ENCODE measurements at places on chromosomes 4 and X.

- DNase-seq = no peak
- no peak overlapping the region for H3K27ac ChIP-seq
- no peak overlapping the region for H3K4me3 ChIP-seq
- no peaks in the 10 kb centered on the region for H3K27me3 ChIP-seq
- H3K36me3 ChIP-seq = no peaks in the 10 kb centered on the region
Measured at GRCh38 chrX:72644946-72645345, 69.2 kb downstream of the PHKA1 start.

GRCh38 chrX:149830192-149830873, 48.6 kb downstream of the MAGEA9 start:
- no peaks in the 10 kb centered on the region for H3K4me1 ChIP-seq
- H3K36me3 ChIP-seq = no peaks in the 10 kb centered on the region
- DNase-seq = no peak
- peaks cover 4% of the 10 kb centered on the region for H3K27me3 ChIP-seq
- H3K4me3 ChIP-seq = no peak overlapping the region

DNA sequence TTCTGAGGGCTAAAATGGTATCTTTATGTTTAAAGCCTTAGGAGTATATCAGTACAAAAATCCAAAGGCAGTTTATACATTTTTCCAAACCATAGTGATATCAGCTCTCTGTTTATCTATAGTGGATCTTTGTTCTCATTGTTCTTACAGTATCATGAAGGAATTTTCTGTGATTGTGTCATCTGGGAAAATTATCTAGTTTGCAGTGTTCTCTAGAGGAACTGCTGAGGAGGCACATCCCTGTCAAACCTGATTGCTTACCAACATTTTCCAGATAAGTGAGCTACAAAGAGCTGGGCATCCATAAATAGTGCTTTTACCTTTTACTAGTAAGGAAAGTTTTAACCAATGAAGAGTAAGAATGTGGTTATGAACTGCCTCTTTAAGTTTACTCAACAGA, 44.9 kb upstream of the SLC25A31 start:
- H3K4me1 ChIP-seq = peaks cover 21% of the 10 kb centered on the region
- H3K27ac ChIP-seq = no peak overlapping the region
- peaks cover 7% of the 10 kb centered on the region for H3K36me3 ChIP-seq
- no peak overlapping the region for H3K4me3 ChIP-seq

- no peak overlapping the region for H3K4me3 ChIP-seq
- H3K27me3 ChIP-seq = no peaks in the 10 kb centered on the region
- no peak for DNase-seq
- H3K36me3 ChIP-seq = no peaks in the 10 kb centered on the region
- no peaks in the 10 kb centered on the region for H3K4me1 ChIP-seq
- no peak overlapping the region for H3K27ac ChIP-seq
Measured at GRCh38 chrX:72316408-72317110, 10.8 kb upstream of the CITED1 start.

DNA sequence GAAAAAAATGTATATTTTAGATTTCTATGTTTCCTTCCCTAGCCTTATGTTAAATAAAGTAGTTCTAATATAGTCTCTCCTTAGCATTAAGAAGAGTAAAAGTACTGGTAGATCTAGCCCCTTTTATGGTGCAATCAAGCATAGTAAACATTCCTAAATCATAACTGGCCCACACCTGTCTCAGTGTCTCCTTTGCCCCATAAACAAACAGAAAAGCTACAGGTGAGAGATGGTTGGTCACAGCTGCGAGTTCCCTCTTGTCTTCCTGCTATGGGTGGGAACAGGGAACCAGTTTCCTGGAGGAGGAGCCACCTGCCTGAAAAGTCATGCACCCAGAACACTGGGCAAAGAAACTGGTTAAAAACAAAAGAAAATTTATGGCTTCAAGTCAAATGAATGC, 16.6 kb downstream of the SOWAHB start:
- H3K4me1 ChIP-seq = peaks cover 24% of the 10 kb centered on the region
- peak overlapping the region; percentile 34 for H3K27ac ChIP-seq
- H3K36me3 ChIP-seq = no peaks in the 10 kb centered on the region
- DNase-seq = peak; percentile 84

DNA sequence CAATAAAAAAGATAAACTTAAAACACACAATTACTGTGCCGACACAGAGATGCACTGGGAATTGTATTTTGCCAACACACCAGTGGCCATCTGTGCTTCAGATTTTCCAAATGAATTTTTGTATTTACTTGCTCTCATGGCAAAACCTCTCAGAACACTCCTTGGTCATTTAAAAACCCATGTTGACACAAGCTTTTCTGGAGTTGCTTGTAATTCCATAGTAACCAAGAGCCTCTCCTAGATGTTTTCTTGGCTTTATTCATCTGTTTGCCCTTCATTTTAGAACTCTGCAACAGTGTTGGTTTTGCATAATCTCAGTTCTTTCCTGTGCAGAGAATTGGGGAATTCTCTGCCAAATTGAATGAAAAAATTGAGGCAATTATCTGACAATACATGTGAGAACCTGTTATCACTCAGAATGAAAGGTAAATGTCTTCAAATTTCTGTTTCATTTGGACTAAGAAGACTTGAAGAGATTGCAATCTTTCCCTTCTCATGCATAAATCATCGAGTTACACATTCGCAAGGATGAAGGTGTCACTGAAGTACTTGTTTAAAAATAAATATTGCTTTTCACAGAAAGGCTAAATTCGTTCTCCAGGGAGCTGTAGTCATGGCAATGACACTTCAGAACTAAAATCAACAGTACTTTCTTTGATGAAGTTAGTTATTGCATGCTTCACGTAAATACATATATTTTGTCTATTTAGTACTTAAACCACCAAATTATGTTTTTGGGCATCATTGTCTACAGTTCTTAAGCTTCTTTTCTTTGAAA, 301.8 kb upstream of the CTSO start:
- H3K27me3 ChIP-seq = no peaks in the 10 kb centered on the region
- DNase-seq = no peak

- peaks cover 10% of the 10 kb centered on the region for H3K4me1 ChIP-seq
- no peak overlapping the region for H3K4me3 ChIP-seq
- H3K36me3 ChIP-seq = no peaks in the 10 kb centered on the region
- no peak for DNase-seq
Measured at GRCh38 chr4:112288455-112288854, 2.8 kb upstream of the TIFA start.

DNA sequence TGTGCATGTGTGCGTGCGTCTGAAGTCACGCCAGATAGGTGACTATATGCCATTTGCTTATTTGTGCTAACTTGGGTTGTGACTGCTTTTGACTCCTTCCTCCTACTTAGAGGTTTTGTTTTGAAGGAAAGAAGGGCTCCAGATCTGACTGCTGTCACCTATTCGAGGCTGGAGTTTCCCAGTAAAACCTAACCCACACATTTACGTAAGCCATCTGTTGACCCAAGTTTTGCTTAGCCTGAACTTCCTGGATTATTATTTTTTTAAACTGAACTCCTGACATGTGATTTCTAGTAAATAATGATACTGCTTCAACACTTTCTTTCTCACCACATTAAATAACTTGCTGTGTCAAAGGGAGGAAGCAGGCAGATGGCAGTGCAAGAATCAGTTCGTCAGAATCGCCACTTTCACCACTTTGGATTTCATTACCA, 41.5 kb downstream of the DTHD1 start:
- H3K36me3 ChIP-seq = no peaks in the 10 kb centered on the region

DNA sequence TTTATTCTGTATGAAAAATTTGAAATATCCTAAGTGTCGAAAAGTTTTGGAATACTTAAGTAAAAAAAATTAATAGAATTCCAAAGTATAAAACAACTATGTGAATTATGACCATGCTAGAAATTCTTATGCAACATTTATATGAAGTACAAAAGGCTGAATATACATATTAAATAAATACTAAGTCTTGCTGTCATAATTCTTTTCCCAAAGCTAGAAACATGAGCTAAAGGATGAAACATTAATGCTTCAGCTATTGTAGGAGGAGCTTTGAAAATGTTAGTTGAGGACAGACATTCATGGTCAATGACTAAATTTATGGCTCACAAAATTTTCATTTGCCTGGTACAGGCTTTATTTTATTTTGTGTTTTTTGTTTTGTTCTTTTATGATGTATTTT, 207.3 kb downstream of the GABRB1 start:
- no peaks in the 10 kb centered on the region for H3K36me3 ChIP-seq
- H3K27ac ChIP-seq = no peak overlapping the region
- no peak for DNase-seq
- no peaks in the 10 kb centered on the region for H3K27me3 ChIP-seq

DNA sequence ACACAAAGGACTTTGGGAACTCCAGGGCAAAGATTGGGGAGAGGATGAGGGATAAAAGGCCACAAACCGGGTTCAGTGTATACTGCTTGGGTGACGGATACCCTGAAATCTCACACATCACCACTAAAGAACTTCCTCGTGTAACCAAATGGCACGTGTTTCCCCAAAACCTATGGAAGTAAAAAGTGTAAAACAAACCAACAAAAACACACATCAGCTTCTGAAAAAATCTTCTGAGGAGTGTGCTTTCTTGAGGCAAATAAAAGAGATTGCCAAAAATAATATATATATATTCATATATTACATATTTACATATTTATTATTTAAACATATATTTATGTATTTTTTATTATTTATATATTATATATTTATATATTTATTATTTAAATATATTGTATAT, 3.9 kb downstream of the P2RY8 start:
- peaks cover 12% of the 10 kb centered on the region for H3K27me3 ChIP-seq
- no peaks in the 10 kb centered on the region for H3K36me3 ChIP-seq
- no peak overlapping the region for H3K27ac ChIP-seq
- no peak for DNase-seq
- no peaks in the 10 kb centered on the region for H3K4me1 ChIP-seq
- no peak overlapping the region for H3K4me3 ChIP-seq

- H3K4me3 ChIP-seq = no peak overlapping the region
- no peaks in the 10 kb centered on the region for H3K27me3 ChIP-seq
- DNase-seq = peak; percentile 3
- no peak overlapping the region for H3K27ac ChIP-seq
- H3K36me3 ChIP-seq = no peaks in the 10 kb centered on the region
Measured at GRCh38 chr4:32858971-32859370, 2138.8 kb downstream of the PCDH7 start.

DNA sequence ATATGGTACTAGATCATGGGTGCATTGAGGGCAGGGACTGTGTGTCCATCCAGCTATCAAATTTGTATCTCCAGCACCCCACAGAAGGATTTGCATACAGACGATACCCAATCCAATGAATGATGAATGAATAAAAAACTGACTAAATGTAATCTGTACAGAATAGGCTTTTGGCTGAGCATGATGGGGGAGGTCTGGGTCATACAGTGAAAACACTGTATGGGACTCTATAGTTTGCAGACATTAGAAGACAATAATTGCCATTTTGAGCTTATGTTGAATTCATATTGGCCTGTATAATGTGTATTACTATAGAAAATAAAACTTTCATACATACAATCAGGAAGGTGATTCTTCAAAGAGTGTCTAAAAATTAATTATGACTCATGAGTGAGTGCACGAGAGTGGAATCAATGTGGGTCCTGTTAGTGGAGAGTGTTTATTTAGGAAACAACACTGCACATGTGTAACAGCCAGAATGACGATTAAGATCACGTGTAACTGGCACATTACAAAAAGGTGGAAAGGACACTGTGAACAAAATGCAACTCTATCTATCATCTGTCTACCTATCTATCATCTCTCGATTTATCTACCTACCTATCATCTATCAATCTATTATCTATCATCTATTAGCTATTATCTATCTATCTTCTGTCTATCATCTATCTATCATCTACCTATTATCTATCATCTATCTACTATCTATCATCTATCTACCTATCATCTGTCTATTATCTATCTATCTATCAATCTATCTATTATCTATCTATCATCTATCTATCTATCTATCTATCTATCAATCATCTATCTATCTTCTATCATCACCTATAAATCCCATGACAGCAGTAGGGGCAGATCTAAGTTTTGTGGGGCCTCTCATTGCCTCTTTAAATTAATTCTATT, 201.3 kb downstream of the PTTG2 start:
- H3K36me3 ChIP-seq = no peaks in the 10 kb centered on the region
- H3K4me3 ChIP-seq = no peak overlapping the region
- H3K27ac ChIP-seq = peak overlapping the region; percentile 96
- DNase-seq = no peak
- H3K27me3 ChIP-seq = no peaks in the 10 kb centered on the region

- H3K27ac ChIP-seq = no peak overlapping the region
- no peaks in the 10 kb centered on the region for H3K27me3 ChIP-seq
- peaks cover 26% of the 10 kb centered on the region for H3K4me1 ChIP-seq
Measured at GRCh38 chr4:7906171-7906701, 33.4 kb downstream of the AFAP1 start.

DNA sequence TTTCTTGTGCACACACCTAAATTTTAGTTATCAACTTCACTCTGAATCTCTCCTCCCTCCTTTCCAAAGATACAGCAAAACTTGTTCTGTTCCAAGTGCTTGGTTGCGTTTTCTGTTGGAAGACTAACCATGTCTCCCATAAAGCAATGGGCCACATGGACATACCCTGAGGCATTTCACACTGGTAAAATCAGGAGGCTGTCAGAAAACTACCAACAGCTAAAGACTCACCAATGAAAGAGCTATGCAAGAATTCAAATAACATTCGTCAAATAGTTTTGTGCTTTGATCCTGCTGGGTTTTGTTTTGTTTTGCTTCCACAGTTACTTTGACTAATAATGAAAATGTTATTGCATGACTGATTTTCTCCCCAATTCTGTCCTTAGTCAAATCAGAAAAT, 46.0 kb downstream of the PHEX start:
- no peaks in the 10 kb centered on the region for H3K36me3 ChIP-seq
- H3K27ac ChIP-seq = no peak overlapping the region
- H3K4me1 ChIP-seq = peaks cover 15% of the 10 kb centered on the region
- no peak overlapping the region for H3K4me3 ChIP-seq

GRCh38 chrX:46665232-46666152, 91.9 kb downstream of the CHST7 start:
- H3K27ac ChIP-seq = no peak overlapping the region
- no peak for DNase-seq
- H3K36me3 ChIP-seq = no peaks in the 10 kb centered on the region
- H3K4me3 ChIP-seq = no peak overlapping the region
- no peaks in the 10 kb centered on the region for H3K4me1 ChIP-seq

DNA sequence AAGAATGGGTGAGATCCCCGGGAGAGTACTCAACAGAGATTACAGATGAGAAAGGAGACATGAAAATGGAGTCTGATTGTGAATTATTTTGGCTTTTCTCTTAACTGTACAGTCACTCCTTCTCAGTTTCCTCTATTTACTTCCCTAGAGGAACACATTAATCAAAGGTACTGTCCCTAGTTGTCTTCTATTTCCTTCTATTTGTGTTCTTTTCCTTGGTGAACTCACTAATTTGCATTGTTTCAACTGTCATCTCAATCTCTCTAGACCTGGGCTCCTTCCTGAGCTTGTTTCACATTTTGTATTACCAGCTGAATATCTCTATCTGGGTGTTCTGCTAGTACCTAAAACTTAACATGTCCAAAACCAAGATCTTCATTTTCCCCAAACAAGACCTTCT, 59.8 kb downstream of the ABCB7 start:
- H3K27me3 ChIP-seq = no peaks in the 10 kb centered on the region
- H3K27ac ChIP-seq = no peak overlapping the region
- no peaks in the 10 kb centered on the region for H3K4me1 ChIP-seq
- no peaks in the 10 kb centered on the region for H3K36me3 ChIP-seq

- H3K27me3 ChIP-seq = no peaks in the 10 kb centered on the region
- DNase-seq = no peak
- H3K36me3 ChIP-seq = no peaks in the 10 kb centered on the region
- H3K4me3 ChIP-seq = no peak overlapping the region
- H3K4me1 ChIP-seq = no peaks in the 10 kb centered on the region
- H3K27ac ChIP-seq = no peak overlapping the region
Measured at GRCh38 chr4:96630839-96631238, 790.9 kb downstream of the PDHA2 start.

GRCh38 chr4:30842142-30842541, 122.0 kb downstream of the PCDH7 start:
- DNase-seq = no peak
- H3K4me3 ChIP-seq = no peak overlapping the region
- H3K27ac ChIP-seq = no peak overlapping the region
- no peaks in the 10 kb centered on the region for H3K27me3 ChIP-seq
